Immature natural killer cell (primary cell): ENCODE measurements at places on chromosomes 2 and 18. TPM values are rescaled to one million over a fixed set of nuclear protein-coding genes. Genes with fewer than 3 reads are reported as not detected.

The ADAM23 gene
- not detected for polyA plus RNA-seq

DNA sequence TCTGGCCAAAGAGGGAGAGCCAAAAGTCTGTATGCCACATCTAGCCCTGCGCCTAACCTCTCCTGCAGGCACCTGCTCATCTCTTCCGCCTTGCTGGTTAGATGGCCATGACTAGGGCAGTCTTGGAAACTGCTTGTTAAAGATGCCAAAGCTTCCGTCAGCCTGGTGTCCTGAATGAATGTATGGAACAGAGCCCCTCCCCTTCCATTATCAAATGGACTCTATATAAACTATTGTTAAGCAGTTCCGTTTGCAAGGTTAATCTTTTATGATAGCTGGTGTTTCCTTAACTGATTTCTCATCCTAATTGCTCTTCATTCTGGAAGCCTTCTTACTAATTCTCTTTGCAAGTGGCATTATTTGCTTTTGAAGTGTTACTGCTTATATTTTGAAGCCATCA, 87.1 kb downstream of the ATP9B start:
- peaks cover 31% of the 10 kb centered on the region for H3K4me1 ChIP-seq
- peak overlapping the region; percentile 79 for H3K4me3 ChIP-seq
- peaks cover 7% of the 10 kb centered on the region for H3K27me3 ChIP-seq
- peaks cover 32% of the 10 kb centered on the region for H3K36me3 ChIP-seq
- DNase-seq, result no peak

GRCh38 chr2:53630026-53630606, 137.5 kb upstream of the CHAC2 start:
- no peak overlapping the region for H3K27ac ChIP-seq
- no peaks in the 10 kb centered on the region for H3K36me3 ChIP-seq
- H3K4me1 ChIP-seq, result no peaks in the 10 kb centered on the region
- no peak overlapping the region for H3K4me3 ChIP-seq

- no peaks in the 10 kb centered on the region for H3K27me3 ChIP-seq
- no peak overlapping the region for H3K4me3 ChIP-seq
- no peak overlapping the region for H3K27ac ChIP-seq
- H3K4me1 ChIP-seq, result no peaks in the 10 kb centered on the region
These were observed 444.1 kb upstream of the RAB12 start for GRCh38 chr18:8165095-8165494.

The RGPD8 gene
- 0.58 TPM for polyA plus RNA-seq

GRCh38 chr18:58955001-58955400, 90.3 kb downstream of the ZNF532 start:
- no peak for DNase-seq
- no peak overlapping the region for H3K4me3 ChIP-seq
- peaks cover 3% of the 10 kb centered on the region for H3K36me3 ChIP-seq
- no peaks in the 10 kb centered on the region for H3K4me1 ChIP-seq
- no peaks in the 10 kb centered on the region for H3K27me3 ChIP-seq

DNA sequence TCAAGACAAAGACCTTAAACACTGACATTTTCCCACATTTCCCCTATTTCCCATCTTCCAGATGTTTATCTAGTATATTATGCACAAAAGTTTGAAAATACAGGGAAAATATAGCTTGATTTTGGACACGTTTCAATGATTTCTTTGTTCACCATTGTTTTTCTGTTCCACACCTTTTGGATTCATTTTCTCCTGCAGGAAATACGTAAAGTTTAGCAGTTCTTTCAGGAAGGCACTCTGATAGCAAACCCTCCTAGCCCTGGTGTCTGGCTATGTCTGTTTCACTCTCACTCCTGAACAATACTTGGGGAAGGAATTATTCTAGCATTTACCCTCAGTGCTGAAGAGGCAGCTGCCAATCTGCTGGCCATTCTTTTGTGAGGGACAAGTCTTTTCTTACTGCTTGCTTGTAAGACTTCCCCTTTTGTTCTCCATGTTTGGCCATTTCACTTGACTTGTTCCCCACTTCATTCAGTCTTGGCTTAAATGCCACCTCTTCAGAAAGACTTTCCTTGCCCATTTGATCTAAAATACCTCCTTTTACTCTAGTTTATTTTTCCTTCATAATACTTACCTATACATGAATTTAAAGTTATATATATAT, 195.4 kb downstream of the RNF152 start:
- DNase-seq, result no peak
- H3K27me3 ChIP-seq, result peaks cover 2% of the 10 kb centered on the region
- no peaks in the 10 kb centered on the region for H3K4me1 ChIP-seq
- no peaks in the 10 kb centered on the region for H3K36me3 ChIP-seq
- H3K27ac ChIP-seq, result no peak overlapping the region
- no peak overlapping the region for H3K4me3 ChIP-seq

DNA sequence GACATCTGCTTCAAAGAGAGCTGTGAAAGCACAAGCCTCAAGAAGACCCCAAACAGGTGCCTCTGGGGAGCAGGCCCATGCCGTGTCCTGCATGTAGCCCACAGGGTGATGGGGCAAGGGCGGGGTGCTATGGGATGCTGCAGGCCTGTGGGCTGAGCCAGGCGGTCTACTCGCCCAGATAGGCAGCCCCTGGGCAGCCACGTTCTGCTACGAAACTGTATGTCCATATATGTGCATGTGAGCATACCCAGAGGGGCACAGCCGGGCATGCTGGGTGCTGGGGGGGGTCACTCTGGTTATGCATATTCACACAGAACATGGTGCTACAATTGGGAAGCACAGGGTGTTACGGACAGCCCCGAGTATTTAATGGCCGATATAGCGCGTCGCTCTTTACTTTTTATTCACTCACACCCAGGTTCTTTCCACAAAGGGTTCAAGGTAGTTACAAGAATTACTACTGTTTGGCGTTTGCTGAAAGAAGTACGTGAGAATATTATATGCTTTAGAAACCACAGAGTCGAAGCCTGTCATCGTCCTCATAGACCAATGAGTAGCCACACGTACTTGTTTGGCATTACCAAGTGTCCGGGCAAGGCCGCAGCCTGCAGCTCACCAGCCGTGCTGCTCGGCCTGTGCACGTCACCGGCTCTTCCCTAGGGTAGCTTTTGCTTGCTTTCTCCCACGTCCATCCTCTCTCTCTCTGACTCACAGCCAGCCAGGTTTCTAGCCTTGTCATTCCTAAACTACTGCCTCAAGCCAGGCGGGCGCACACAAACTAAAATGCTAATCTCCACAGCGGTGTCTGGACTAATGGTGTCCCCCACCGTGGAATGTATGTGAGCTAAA, 14.4 kb downstream of the MTERF4 start:
- H3K27ac ChIP-seq, result no peak overlapping the region
- H3K4me1 ChIP-seq, result peaks cover 3% of the 10 kb centered on the region
- peaks cover 34% of the 10 kb centered on the region for H3K36me3 ChIP-seq
- H3K4me3 ChIP-seq, result no peak overlapping the region

DNA sequence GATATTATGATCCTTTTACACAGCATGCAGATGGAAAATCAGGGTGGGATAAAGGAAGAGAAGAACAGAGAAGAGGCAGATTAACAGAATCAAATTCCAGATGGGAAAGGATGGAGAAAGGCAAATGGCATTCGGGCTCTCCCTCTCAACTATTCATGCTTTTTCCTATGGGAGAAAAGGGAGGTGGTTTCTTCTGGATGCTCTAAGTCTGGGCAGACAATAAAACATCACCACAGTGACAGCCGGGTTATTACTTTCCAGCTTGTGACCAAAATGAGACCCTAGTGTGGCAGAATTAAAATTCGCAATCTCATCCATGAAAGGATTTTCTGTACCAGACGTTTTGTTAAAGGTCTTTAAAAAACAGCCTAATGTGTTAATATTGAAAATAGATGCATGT, 440.7 kb downstream of the RND3 start:
- DNase-seq, result no peak
- peaks cover 3% of the 10 kb centered on the region for H3K27me3 ChIP-seq
- no peak overlapping the region for H3K4me3 ChIP-seq
- H3K27ac ChIP-seq, result no peak overlapping the region
- H3K4me1 ChIP-seq, result no peaks in the 10 kb centered on the region
